ENCODE measurements at places on chromosomes 6 and 20.

GRCh38 chr6:13163161-13163944 lies 165.0 kb downstream of the TBC1D7 start:
- no peak for DNase-seq

DNA sequence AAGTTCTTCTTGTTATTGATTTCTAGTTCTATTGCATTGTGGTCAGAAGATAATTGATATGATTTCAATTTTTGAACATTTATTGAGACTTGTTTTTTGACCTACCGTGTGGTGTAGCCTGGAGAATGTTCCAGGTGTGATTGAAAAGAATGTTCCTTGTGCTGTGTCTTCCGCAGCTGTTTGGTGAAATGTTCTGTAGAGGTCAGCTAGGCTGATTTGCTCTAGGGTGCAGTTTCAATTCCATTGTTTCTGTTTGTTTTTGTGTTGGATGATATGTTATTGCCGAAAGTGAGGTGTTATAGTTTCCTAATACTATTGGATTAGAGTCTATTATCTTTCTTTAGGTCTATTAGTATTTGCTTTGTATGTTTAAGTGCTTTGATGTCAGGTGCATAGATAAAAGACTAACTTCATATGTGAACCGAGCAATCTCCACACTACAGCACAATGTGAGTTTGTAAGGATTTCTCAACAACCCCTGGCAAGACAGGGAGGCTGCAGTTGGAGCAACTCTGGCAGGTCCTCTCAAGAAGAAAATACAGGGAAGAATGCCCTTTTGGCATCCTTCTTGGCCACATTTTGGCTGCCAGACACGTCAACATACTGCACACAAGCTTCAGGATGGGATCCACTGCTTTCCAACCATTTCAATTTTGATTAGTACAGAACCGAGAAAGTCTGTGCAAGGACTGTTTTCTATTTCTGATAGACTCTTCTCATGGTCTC lies 320.7 kb downstream of the RNF144B start:
- no peak for DNase-seq

DNA sequence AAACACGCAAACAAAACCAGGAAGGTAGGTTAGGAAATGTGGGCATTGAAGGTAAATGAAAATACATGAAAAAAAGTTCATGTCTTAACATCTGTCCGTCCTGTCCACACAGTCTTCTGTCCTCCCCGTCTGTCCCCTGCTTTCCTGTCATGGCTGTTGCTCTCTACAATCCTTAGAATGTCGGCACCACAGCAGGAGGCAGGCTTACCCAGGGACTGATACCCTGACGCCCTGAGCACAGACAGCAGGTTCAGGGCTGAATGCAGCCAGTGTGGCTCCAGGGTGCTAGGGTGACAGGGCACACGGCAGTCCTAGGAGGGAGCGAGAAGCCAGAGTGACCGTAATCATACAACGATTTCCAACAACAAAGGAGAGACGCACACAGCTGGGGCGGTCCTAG lies 123.7 kb downstream of the IRF4 start:
- no peak for DNase-seq

GRCh38 chr20:31674895-31675827 lies 37.4 kb downstream of the COX4I2 start:
- no peak for DNase-seq

DNA sequence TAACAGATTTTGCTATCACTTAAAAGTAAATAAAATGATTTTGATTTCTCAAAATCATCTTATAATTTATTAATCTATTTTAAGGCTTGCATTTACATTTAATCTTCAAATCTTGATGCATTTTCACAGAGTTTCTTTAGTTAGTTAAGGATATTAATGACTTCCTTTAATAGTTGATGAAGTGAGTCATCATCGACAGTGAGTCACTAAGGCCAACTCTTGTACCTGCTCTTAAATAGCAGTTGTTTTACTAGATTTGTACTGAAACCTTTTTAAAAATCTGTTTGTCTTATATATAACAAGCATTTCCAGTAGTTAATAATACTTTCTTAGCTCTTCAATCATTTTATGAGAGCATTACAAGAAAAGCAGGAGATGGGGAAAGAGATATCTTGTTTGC lies 191.7 kb downstream of the ESR1 start:
- DNase-seq, result no peak

DNA sequence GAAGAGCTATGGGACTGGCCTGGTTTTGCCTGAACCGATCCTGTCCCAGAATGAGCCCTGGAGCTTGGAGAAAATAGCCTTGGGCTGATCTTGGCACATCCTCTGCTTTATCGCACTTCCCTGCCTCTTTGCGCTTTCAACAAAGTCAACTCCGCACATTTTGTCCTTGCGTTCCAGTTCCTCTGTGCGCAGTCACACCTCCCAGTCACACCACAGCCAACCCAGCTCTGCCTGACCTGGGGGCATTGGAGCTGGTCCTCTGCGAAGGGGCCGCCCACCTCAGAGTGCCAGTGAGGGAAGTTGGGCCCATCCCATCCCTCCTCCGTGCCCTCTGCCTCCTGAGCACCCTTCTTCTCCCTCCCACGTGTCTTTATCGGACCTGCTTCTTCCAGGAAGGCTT lies 16.9 kb upstream of the UQCC2 start:
- DNase-seq, result no peak

- peak; percentile 30 for DNase-seq
These were observed 58.2 kb upstream of the FOXP4 start for GRCh38 chr6:41487860-41488432.

DNA sequence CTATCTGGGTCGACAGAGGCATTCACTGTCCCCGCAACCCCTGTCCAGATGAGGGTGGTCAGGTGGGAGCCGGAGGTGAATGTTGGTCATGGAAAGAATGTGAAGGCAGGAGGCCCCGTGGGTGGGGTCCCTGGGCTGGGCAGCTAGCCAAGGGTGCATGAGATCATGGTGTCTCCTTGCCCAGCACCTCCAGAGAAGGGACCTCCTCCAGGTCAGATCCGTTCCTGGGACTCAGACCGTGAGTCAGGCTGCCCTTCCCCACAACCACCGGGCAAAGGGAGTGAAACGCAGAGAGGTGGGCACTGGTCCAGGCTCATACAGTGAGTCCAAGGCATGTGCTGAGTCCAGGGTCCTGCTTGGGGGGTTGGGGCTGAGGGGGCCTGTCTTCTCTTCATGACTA lies 3.5 kb downstream of the FOXS1 start:
- no peak for DNase-seq

- DNase-seq, result no peak
These were observed 20.0 kb downstream of the EDN3 start for GRCh38 chr20:59320426-59320825.

- no peak for DNase-seq
These were observed 20.6 kb upstream of the FAM209A start for GRCh38 chr20:56503916-56504315.

GRCh38 chr20:63262836-63263235 lies 8.6 kb upstream of the NKAIN4 start:
- no peak for DNase-seq

DNA sequence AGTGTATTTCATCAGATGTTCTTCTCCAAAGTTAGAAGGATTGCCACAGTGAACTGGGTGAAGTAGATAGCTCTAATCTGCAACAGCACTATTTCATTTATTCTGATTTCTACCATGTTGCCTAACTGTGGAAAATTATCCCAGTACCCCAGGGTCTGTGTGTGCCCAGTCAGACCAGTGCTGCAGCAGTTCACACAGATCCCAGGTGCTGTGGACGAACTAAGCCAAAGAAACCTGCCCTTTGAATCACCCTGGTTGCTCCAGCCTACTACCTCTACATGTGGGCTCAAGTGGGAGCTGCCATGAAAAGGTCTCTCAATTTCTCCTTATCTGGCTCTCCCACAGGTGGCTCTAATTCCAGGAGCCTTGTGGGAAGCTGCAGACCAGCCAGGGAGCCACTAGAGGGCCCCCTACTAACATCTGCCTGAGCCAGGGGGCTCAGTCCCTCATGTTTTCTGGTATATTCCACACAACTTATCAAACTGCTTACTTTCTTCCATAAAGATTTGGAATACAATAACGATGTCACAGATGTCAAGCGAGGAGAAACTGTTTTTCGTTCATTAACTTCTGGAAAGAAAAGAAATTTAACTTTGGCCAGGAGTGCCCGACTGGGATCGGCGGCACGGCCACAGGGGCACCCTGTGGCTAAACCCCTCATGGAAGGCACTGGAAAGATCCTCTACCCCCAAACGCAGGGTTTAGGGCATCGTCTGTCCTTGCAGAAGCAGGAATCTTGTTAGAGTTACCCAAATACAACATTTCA lies 31.6 kb upstream of the LY86 start:
- peak; percentile 36 for DNase-seq

DNA sequence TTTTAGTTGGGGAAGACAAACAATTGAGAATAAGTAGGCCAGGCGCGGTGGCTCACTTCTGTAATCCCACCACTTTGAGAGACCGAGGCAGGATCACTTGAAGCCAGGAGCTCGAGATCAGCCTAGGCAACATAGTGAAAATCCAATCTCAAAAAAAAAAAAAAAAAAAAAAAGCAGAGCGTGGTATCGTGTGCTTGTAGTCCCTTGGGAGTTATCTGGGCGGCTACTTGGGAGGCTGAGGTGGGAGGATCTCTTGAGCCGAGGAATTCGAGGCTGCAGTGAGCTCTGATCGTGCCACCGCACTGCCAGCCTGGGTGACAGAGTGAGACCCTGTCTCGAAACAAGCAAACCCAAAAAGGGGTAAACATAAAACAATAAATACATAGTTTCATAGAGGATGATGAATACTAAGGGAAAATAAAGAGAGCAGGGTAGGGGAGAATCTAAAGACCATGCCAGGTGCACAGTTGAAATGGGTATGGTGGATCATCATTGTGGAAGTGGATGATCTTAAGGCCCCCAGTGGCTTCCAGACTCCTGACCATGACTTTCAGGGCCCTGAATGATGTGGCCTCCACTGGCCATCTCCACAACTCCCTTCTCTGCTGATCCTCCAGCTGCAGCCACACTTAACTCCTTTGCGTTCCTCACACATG lies 947 bp downstream of the POFUT1 start:
- no peak for DNase-seq

DNA sequence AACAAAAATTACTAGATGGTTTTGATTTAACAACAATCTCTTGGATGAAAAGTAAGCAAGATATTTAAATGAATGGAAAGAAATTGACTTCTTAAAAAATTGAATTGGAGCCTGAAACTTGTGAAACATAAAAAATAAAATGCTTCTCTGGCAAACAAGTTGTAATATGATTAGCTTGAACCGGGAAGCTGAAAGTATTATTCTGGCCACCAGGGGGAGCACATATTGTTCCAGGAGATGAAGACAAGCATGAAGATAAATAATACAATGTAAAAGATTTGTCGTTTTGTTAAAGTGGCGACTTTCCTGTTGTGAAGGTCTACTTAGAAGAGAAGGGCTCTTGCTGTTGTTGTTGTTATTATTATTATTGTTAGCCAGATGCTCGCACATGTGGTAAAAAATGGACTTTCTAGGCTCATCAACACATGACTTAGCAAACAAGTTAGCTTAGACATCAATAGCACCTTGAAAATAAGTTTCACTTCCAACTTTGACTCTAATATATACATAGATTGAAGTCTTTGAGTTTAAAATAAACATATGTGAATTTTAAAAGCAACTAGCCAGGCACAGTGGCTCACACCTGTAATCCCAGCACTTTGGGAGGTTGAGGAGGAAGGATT lies 14.2 kb downstream of the PAX1 start:
- peak; percentile 23 for DNase-seq

- DNase-seq, result no peak
These were observed 87.3 kb downstream of the DTNBP1 start for GRCh38 chr6:15575357-15576033.

DNA sequence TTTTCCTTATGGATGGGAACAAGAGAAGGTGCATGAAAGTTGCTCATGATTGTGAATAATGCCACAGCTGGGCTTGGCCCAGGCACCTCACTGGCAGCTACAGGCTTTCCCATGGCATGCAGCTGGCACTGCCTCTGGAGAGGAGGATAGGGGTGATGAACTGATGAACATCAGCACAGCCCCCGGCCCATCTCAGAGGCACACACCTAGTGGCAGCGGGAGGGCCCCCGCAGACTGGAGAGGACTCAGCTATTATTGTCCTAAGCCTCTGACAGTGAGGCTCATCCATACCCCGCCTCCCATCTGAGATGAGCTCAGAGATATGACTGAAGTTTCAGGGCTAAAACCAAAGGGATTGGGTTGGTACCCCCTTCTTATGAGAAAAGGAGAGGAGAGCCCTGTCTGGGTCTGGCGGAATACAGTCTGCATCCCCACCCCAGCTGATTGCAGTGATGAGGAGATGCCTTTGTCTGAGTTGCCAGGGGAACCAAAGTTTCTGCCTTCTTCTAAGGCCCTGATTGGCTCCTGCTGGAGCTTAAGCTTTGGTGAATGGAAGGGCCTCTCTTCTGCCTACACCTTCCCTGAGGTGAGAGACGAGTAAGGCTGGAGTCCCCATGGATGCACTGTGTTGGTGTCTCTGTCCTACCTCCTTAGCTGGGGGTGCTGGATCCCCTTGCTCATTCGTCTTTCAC lies 27.6 kb upstream of the EPB41L1 start:
- DNase-seq, result no peak

DNA sequence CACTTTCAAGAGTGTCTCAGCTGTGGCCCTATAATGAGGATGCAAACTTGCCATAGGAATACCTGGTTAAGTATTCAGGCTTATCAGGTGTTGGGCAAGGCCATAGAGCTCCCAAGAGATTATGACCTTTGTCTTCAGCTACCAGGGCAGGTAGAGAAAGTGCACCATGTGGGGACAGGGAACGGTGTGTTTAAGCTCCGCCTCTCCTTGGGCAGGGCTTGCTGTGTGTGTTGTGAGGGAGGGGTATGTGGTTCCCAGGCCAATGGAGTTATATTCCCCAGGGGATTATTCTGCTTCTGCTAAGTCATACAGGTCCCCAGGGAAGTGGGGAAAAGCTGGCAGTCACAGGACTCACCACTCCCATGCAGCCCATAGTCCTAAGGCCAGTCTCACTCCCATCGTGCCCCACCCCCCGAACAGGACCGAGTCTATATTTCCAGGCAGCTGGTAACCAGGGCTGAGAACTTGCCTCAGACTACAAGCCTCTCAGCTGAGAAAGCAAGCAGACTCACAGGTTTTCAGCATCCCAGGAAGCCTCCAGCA lies 660.2 kb downstream of the HTR1B start:
- no peak for DNase-seq

GRCh38 chr20:49543858-49544437 lies 24.0 kb downstream of the PTGIS start:
- no peak for DNase-seq

DNA sequence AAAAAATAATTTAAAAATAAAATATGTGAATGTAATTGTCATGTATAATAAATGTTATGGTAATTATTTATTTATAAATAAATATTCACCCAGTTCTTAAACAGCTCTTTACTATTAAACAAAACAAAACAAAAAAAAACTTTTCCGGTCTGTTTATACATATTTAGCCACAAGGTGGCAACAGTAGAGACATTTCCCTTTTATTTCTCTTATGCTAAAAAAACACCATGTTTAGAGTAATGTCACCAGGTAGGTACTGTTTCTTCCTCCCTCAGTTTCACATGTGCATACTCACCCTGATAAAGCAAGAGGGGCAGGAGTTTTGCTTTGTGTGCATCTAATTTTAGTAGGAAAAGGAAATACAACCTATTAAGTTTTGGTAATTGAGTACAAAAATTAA lies 610.4 kb upstream of the IMPG1 start:
- DNase-seq, result no peak

Data from NCI-H1436 (cell line).